Small intestine (tissue), 16 donors: ENCODE measurements at places on chromosomes 7 and 10. TPM values are rescaled to one million over a fixed set of nuclear protein-coding genes. Genes with fewer than 3 reads are reported as not detected.

DNA sequence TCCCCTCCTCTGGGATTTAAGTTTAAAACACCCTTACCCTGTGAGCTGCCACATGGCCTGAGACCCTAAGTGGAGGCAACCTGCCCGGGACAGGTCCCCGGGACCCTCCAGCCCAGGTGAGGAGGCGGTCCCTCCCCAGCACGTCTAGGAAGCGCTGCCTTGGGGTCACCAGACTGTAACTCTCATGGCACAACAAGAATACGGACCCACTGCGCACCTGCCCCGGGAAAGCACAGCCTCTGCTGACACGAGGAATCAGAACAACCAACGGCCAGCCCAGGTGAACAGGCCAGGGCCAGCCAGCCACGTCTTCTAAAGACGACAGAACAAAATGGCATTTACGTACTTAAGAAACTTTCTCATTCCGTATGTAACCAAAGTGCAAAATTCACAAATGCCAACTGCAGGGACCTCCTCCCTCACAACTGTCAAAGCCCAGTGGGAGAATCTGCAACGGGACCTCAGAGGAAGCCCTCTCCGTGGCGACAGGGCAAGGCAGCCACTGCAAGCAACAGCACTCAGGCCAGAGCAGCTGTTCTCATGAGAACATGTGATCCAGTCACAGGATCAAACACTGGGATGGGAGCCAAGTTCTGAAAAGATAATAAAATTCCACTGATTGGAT is 208.4 kb downstream of the DIP2C start:
- H3K36me3 ChIP-seq: peaks cover 58% of the 10 kb centered on the region
- H3K4me1 ChIP-seq: no peaks in the 10 kb centered on the region
- no peak overlapping the region for H3K27ac ChIP-seq
- H3K27me3 ChIP-seq: no peaks in the 10 kb centered on the region
- H3K4me3 ChIP-seq: no peak overlapping the region
- DNase-seq: peak; percentile 63

- H3K36me3 ChIP-seq: no peaks in the 10 kb centered on the region
- H3K4me1 ChIP-seq: no peaks in the 10 kb centered on the region
These were observed 35.9 kb upstream of the FZD1 start for GRCh38 chr7:91228327-91228726.

GRCh38 chr10:92891885-92892690 is 43.8 kb downstream of the EXOC6 start:
- no peak overlapping the region for H3K4me3 ChIP-seq
- H3K4me1 ChIP-seq: no peaks in the 10 kb centered on the region
- no peak overlapping the region for H3K27ac ChIP-seq
- no peaks in the 10 kb centered on the region for H3K27me3 ChIP-seq

Gene SH2B2
- polyA plus RNA-seq: 1.6 TPM

Gene TEX47
- polyA plus RNA-seq: not detected
